ENCODE measurements at places on chromosomes 1 and 21. TPM values are rescaled to one million over a fixed set of nuclear protein-coding genes. Genes with fewer than 3 reads are reported as not detected.

Gene INSRR
- not detected for total RNA-seq

Gene MX1
- 22.7 TPM for total RNA-seq

Gene OR2T35
- not detected for total RNA-seq

Gene SLAMF6
- 1.9 TPM for total RNA-seq

Gene TSPAN2
- total RNA-seq, result 10.0 TPM

Gene FCRLB
- total RNA-seq, result 0.34 TPM

Gene PLA2G2D
- 0.57 TPM for total RNA-seq

Gene DENND1B
- total RNA-seq, result 16.2 TPM

Gene RIPPLY3
- total RNA-seq, result 0.18 TPM

Gene LCE1D
- not detected for total RNA-seq

Gene NBPF6
- total RNA-seq, result not detected

Gene DEPDC1
- total RNA-seq, result 4.1 TPM

Gene GALE
- 21.4 TPM for total RNA-seq

Gene KLF17
- total RNA-seq, result 0.28 TPM

Gene ABCA4
- total RNA-seq, result 1.00 TPM

Gene ACOT11
- 12.2 TPM for total RNA-seq

Gene OR11L1
- total RNA-seq, result not detected

Gene CRNN
- not detected for total RNA-seq

Gene CYB5RL
- 7.9 TPM for total RNA-seq

Gene AURKAIP1
- total RNA-seq, result 43.5 TPM

Gene GBP5
- total RNA-seq, result 2.9 TPM

Gene NIBAN1
- total RNA-seq, result 25.9 TPM
